ENCODE measurements at places on chromosomes 4 and X. TPM values are rescaled to one million over a fixed set of nuclear protein-coding genes. Genes with fewer than 3 reads are reported as not detected.

The MAMLD1 gene
- total RNA-seq, result 2.4 TPM

DNA sequence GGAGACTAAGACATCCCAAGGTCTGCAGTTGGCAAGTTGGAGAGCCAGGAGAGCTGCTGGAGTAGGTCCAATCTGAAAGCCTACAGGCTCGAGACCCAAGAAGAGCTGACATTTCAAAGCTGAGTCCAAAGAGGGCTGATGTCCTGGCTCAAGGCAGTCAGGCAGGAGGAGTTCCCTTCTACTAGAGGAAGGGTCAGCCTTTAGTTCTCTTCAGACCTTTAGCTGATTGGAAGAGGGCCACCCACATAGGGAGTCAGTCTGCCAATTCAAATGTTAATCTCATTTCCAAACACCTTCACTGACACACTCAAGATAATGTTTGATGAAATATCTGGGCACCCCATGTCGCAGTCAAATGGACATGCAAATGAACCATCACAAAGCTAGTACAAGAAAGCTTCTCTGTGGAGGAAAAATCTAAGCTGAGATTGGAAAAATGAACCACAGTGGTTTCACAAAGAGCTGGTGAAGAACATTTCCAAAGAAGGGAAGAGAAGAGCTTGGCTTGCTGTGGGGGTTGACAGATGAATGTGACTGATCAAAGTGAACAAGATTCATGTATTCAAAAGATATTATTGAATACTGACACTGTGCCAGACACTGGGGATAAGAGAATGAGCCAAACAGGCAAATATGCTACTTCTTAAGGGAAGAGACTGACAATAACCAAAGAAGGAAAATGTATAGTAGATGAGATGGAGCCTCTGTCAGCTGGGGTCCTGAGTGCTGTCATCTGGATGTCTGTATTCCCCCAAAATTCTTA, 61.2 kb downstream of the STK32B start:
- H3K4me1 ChIP-seq, result no peaks in the 10 kb centered on the region
- H3K27ac ChIP-seq, result no peak overlapping the region
- DNase-seq, result no peak
- no peak overlapping the region for H3K4me3 ChIP-seq
- H3K27me3 ChIP-seq, result peaks cover 1% of the 10 kb centered on the region
- H3K36me3 ChIP-seq, result no peaks in the 10 kb centered on the region

DNA sequence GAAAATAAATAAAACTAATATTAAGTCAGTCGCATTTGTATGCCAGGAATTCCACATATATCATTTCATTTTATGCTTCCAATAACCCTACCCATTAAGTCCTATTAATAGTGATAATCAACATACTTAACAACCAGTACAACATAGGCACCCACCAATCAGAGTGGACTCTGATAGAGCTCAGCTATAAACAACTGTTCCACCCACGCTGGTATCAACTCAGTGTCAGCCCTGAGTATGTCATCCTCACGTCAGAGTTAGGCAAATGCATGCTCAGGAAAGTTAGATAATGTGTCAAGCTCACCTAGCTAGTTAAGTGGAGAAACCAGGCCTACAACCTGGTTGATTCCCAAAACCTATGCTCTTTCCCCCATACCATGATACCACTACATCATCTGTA, 89.3 kb downstream of the SMARCA1 start:
- H3K27ac ChIP-seq, result no peak overlapping the region
- no peaks in the 10 kb centered on the region for H3K36me3 ChIP-seq
- DNase-seq, result no peak
- H3K27me3 ChIP-seq, result no peaks in the 10 kb centered on the region
- H3K4me3 ChIP-seq, result no peak overlapping the region

The KLB gene
- total RNA-seq, result not detected

The GRID2 gene
- not detected for total RNA-seq

The IDH3G gene
- 60.1 TPM for total RNA-seq

DNA sequence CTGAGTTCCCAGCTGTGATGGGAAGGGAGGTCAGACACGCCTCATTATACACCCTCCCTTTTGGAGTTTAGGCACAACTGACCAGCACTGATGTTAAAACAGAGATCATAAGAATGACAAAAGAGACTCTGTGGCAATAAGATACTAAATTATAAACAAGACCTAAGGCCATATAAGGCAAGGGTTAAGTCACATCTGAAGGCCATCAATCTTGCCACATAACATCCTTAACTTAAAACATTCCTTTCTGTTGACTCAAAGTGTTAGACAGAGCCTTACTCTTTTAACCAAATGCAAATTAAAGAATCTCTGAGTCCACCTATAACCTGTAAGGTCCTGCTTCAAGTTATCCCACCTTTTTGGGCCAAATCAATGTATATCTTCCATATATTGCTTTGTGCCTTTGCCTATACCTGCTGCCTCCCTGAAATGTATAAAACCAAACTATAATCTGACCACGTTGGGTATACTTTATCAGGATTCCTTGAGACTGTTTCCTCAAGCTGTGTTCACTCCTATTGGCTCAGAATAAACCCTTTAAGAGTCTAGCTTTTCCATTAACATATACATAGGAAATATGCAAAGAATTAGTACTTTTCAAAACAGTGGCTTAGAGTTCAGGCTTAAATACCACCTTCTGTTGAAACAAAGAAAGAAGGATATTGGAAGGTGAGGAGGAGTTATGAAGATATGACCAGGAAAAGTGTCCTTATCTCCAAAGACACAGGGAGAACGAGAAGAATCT, 214.4 kb upstream of the PPP1R2C start:
- H3K36me3 ChIP-seq, result no peaks in the 10 kb centered on the region
- H3K27me3 ChIP-seq, result no peaks in the 10 kb centered on the region
- no peak overlapping the region for H3K27ac ChIP-seq
- DNase-seq, result no peak

DNA sequence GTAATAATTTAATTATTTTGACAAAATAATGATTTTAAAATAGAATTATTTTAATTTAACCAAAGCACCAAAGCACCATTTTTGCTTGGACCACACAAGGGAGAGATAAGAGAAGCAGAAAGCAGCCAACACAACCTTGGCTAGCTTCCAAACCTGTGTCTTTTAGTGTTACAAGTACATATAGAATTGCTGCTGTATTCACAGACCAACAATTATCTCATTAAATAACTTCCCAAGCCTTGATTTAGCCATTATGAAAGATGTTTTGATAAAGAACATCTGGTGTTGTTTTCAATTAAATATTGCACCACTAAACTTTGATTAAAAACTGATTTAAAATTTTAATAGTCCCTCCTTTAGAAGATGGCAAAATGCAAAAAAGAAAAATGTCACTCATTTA, 14.0 kb upstream of the IGFBP7 start:
- no peaks in the 10 kb centered on the region for H3K36me3 ChIP-seq
- peaks cover under 1% of the 10 kb centered on the region for H3K27me3 ChIP-seq
- DNase-seq, result no peak
- no peak overlapping the region for H3K27ac ChIP-seq
- no peaks in the 10 kb centered on the region for H3K4me1 ChIP-seq
- no peak overlapping the region for H3K4me3 ChIP-seq

The CCNG2 gene
- 31.5 TPM for total RNA-seq

GRCh38 chrX:72540318-72540717, 32.3 kb downstream of the HDAC8 start:
- DNase-seq, result no peak
- H3K4me1 ChIP-seq, result peaks cover 2% of the 10 kb centered on the region
- H3K36me3 ChIP-seq, result peaks cover 7% of the 10 kb centered on the region
- H3K27me3 ChIP-seq, result no peaks in the 10 kb centered on the region
- H3K27ac ChIP-seq, result no peak overlapping the region

- no peaks in the 10 kb centered on the region for H3K27me3 ChIP-seq
- DNase-seq, result no peak
- no peaks in the 10 kb centered on the region for H3K4me1 ChIP-seq
- H3K4me3 ChIP-seq, result no peak overlapping the region
These were observed 383.5 kb downstream of the STPG2 start for GRCh38 chr4:97759785-97760184.

The CITED1 gene
- not detected for total RNA-seq

The PRKG2 gene
- total RNA-seq, result 0.15 TPM

DNA sequence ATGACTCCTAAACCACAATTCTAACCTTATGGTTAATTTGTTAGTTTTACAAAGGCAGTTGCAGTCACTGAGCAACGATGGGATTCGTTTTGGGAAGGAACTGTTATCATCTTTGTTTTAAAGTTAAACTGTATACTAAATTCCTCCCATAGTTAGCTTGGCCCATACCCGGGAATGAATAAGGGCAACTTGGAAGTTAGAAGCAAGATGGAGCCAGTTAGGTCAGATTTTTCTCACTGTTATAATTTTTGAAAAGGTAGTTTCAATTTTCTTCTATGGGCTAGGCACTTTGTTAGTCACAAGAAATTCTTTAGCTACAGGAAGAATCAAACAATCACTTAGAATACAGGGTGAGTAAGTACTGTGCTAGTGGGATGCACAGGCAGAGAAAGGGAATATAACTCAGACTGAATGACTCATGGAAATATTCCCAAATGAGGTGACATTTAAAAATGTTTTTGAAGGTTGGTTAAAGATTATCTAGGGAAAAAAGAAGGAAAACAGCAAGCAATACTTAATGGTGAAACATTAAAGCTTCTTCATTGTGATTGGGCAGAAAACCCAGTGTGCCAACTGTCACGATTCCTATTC, 153.6 kb downstream of the MAGEB17 start:
- no peak overlapping the region for H3K4me3 ChIP-seq
- no peak overlapping the region for H3K27ac ChIP-seq
- no peaks in the 10 kb centered on the region for H3K27me3 ChIP-seq
- H3K4me1 ChIP-seq, result no peaks in the 10 kb centered on the region

- H3K27ac ChIP-seq, result no peak overlapping the region
- no peaks in the 10 kb centered on the region for H3K36me3 ChIP-seq
- H3K4me3 ChIP-seq, result no peak overlapping the region
These were observed 18.9 kb upstream of the SCRG1 start for GRCh38 chr4:173417833-173418232.

DNA sequence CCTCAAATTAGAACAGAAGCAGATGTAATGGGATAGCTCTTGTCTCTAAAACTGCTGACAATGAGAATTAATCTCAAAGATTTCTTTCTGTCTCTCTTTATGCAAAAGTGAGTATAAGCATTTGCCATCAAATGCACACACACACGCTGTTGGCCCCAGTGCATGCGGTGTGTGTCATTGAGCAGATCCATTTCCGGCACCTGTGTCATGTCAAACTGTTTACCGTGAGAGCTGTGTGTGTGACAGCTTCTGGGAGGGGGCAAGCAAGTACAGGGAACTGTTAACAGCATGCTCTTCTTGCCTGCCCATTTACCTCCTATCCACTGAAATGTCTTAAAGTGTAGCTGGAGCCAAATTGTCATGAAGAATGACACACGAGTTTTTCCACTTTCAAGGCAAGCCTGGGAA, 297.9 kb upstream of the FAT4 start:
- H3K4me1 ChIP-seq, result no peaks in the 10 kb centered on the region
- no peak overlapping the region for H3K27ac ChIP-seq
- no peak for DNase-seq
- H3K27me3 ChIP-seq, result no peaks in the 10 kb centered on the region
- H3K36me3 ChIP-seq, result no peaks in the 10 kb centered on the region
- no peak overlapping the region for H3K4me3 ChIP-seq

DNA sequence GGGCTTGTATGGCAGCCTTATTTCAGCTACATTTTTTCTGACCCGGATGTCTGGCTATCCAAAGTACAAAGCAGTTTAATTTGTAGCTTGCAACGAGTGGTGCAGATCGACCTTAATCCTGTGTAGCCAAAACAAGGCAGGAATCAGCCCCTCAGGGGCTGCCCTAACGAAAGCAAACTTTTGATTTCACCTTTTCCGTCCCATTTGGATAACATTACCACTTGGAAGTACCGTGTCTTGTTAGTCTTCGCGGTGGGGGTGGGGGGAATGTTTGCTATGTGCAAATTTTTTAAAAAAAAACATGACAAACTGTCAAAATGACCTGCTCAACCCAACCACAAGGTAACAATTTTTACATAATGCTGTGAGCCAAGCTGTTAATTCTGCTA, 766 bp upstream of the DNAJB14 start:
- H3K27me3 ChIP-seq, result no peaks in the 10 kb centered on the region
- no peak overlapping the region for H3K4me3 ChIP-seq
- peaks cover 48% of the 10 kb centered on the region for H3K4me1 ChIP-seq
- no peak for DNase-seq
- H3K36me3 ChIP-seq, result peaks cover 30% of the 10 kb centered on the region

DNA sequence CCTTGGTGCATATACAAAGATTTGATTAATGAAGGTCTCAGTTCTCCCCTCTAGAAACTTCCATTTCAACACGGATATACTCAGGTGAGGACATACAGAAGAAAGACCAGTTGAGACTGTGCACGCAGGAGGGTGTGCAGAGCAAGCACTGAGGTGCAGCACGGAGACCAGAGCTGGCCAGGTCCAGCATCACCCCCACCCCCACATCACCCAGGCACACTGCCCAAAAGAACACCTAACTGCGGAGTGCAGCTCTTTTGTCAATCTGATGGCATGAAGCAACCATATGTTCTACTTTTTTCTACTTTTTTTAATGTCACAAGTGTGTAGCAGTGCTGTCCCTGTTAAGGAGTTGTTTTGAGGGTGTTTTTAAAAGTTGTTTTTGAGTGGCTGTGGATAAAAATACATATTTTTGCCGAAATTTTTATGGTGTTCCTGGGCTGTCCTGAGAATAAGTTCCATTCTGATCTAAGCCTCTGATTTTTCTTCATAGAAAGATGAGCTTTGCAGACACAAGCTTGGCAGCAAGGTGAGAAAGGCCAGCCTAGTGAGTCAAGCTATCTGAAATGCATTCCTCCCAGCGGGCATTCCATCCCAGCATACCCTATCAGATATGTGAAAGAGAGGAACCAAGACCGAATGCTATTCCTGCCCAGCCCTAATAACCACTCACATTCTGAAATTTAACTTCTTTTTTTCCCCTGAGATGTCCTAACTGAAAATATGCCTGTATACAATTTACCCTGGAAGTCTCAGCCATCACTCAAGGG, 173.7 kb downstream of the PTTG2 start:
- H3K4me3 ChIP-seq, result no peak overlapping the region
- peaks cover 78% of the 10 kb centered on the region for H3K36me3 ChIP-seq
- peaks cover 77% of the 10 kb centered on the region for H3K4me1 ChIP-seq
- H3K27me3 ChIP-seq, result no peaks in the 10 kb centered on the region
- DNase-seq, result no peak

The CLIC2 gene
- total RNA-seq, result 0.48 TPM

GRCh38 chr4:156858071-156858470, 113.5 kb downstream of the PDGFC start:
- no peaks in the 10 kb centered on the region for H3K4me1 ChIP-seq
- no peak overlapping the region for H3K4me3 ChIP-seq
- H3K27me3 ChIP-seq, result no peaks in the 10 kb centered on the region

The P2RY8 gene
- 107 TPM for total RNA-seq

GRCh38 chrX:110436523-110436922, 77.9 kb downstream of the RTL9 start:
- H3K27ac ChIP-seq, result no peak overlapping the region
- DNase-seq, result no peak

DNA sequence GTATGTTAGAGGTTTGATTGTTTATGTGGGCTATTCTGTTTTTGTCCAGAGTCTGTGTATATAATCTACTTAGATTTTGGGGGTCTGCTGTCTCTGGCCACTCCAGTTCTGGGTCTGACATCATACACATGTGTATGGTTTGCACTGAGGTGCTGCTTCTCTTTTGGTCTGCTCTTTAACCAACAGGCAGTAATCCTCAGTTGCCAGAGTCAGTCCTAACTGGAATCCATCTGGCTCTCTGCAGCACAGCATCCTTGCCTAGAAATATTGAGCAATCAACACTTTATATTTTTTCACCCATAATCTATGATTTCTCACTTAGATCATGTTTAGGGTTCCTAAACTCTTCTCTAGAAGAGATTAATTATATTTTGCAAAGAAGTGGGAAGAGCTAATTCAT, 98.3 kb upstream of the SFRP2 start:
- H3K27ac ChIP-seq, result no peak overlapping the region
- H3K36me3 ChIP-seq, result no peaks in the 10 kb centered on the region
- no peak for DNase-seq
- no peak overlapping the region for H3K4me3 ChIP-seq

Measured in activated CD4-positive, alpha-beta T cell treated with anti-CD3 and anti-CD28 coated beads, Interleukin-2, amount 10 ng/mL, durations not matched to agents 7 days and 5 days (primary cell).